ENCODE measurements at places on chromosomes 5 and 9.

DNA sequence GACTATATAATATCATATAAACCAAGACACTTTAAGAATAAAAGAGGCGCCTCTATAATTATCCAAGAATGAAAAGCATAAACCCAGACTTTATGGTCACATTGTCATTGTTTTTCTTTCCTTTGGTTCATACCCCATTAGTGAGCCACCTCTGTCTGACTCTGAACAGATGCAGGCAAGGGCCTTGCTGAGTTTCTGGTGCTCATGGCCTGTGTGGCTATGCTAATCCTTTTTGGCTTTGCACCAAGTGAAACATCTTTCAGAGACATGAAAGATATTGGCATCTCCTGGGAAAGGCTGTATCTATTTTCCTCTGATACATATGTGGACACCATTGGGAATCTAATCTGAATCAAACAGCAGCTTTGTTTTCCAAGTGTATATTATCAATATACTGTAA is 222.5 kb downstream of the CHSY3 start:
- no peak for DNase-seq

DNA sequence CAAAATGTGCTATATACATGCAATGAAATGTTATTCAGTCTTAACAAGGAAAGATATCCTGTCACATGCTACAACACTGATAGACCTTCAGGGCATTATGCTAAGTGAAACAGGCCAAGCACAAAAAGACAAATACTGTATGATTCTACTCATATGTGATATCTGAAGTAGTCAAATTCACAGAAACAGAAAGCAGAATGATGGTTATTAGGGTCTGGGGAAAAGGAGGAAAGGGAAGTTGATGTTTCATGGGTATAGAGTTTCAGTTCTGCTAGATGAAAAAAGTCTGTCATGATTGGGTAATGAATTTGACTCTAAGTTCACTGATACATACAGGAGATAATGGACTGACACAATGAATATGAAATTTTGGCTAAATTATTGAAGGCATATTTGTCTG is 11.2 kb upstream of the RIC1 start:
- DNase-seq, result no peak

DNA sequence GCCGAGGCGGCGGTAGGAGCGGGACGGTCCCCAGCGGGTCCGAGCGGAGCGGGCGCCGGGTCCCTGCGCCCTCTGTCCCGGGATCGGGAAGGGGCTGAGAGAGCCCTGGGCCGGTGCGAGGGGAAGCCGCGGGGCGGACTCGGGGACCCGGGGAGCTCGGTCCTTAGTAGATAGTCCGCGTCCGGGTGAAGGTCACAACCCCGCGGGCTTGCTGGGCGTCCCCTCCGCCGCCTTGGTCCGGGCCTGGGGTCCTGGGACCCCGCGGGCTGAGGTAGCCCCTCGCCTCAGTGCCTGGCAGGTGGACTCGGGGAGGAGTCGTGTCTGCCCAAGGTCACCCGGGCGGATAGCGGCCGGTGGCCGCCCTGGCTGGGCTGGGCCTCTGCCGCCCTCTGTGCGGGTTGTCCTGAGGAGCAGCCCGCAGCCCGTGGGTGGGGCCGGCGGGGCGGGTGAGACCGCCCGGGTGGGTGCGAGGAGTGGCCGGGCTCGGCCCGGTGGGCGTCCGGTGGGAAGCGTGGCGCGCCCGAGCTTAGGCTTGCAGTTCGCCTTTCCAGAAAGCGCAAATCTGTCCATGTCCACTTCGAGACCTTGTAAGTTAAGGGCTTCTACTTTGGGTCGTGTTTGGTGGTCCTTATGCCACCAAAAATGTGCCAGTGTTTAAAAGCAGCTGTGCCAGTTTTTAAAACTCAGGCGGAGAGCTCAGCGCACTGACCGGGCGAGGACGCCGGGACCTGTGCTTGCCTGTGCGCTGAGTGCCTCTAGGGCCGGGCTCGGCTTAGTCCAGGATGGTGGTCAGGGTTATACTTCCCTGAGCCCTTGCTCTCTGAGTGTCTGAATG is 554 bp downstream of the SDHA start:
- DNase-seq, result peak; percentile 53

DNA sequence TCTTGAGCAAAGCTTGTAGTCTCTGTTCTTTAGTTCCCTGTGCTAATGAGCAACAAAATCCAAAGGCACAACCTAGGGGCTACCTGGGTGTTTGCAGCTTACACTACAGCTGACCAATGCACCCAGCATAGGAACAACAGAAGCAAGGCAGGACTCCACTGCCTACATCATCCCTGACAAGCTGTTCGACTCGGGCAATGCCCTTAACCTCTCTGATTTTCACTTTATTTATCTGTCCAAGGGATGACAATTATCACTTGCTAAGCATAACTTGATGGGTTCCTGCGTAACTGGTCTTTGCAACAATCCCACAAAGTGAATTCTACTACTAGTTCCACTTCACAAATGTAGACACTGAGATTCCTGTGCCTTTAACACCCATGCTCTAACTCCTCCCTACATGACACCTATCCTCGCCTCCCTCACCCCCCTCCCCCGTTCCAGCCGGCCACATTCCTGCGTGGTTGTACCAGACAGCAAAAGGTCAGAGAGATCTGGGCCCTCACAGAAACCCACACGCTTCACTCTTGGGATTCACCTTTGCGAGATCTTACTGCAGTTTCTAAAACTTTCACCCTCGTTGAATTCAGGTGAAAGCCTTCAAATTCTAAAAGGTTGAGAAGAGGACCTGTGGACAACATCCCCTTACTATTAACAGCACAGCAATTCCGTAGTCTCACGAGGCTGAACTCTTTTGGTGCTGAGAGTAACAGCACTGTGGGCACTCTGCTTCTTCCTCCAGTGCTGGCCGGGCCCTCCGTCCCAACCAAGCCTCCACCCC is 995 bp downstream of the IPPK start:
- peak; percentile 67 for DNase-seq

DNA sequence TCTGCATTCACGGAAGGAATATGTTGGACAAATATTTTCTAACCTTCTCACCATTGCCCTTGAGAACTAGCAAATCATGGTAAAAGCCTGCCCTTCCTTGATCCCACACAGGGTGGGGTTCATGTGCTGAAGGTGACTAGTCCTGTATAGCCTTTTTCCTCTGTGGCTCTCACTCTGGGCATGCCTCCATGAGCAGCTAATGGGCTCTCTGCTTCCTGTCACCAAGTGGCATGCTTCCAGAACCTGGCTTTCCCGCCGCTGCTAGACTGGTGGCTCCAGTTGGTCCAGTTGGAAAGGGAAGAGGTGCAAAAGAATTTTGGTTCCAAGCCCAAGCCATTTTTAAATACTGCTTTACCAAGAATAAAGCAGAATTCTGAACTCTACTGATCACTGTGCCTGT is 35.5 kb downstream of the FBXO10 start:
- DNase-seq, result no peak

GRCh38 chr5:155833287-155833686 is 493.7 kb upstream of the SGCD start:
- DNase-seq, result no peak

GRCh38 chr9:121122246-121123032 is 47.7 kb downstream of the CNTRL start:
- peak; percentile 34 for DNase-seq

DNA sequence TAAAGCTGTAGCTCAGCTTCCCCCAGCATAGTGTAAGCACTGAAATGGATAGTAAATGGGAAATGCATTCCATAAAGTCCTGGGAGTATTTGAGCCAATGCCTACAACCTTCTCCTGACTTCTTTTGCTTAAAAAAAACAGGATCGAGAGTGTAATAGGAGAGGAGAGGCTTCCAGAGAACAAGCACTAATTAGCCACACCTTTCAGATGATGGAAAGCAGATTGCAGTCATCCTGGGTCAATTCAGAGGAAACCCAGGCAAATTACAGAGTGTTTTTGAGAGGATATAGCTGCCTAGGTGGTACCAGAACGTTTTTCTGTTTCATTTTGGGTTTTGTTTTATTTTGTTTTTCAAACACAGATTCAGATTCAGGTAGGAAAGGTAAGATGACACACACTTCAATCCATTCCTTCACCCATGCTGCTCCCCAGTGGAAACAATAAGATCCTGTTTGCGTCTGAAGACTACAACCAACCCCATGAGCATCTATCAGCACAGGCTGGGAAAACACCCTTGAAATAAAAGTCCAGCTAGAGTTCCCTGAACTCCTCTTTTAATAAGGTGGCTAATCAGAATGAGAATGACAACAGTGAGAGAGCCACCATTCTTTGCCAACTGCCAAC is 95.6 kb downstream of the RFK start:
- no peak for DNase-seq

DNA sequence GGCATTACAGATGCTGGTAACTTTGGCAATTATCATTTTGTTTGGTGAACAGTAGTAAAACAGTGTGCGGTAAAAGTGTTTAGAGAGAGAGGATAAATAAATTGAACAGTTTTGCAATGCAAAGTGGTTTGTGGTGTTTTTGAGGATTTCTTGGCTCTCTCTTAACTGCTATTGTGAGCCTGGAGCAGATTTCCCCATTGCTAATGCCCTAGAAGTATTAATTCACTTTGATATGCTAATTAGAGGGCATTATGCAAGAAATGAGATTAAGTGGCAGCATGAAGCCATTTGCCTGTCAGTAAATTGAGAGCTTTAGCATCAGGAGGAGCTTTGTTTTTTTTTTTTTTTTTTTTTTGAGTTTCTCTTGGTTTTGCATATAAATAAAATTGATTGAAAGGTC is 8.2 kb downstream of the PBX3 start:
- DNase-seq, result no peak

- DNase-seq, result no peak
These were observed 76.9 kb downstream of the LIX1 start for GRCh38 chr5:97065475-97065874.

- no peak for DNase-seq
These were observed 240.8 kb downstream of the FSTL4 start for GRCh38 chr5:133371371-133372155.

DNA sequence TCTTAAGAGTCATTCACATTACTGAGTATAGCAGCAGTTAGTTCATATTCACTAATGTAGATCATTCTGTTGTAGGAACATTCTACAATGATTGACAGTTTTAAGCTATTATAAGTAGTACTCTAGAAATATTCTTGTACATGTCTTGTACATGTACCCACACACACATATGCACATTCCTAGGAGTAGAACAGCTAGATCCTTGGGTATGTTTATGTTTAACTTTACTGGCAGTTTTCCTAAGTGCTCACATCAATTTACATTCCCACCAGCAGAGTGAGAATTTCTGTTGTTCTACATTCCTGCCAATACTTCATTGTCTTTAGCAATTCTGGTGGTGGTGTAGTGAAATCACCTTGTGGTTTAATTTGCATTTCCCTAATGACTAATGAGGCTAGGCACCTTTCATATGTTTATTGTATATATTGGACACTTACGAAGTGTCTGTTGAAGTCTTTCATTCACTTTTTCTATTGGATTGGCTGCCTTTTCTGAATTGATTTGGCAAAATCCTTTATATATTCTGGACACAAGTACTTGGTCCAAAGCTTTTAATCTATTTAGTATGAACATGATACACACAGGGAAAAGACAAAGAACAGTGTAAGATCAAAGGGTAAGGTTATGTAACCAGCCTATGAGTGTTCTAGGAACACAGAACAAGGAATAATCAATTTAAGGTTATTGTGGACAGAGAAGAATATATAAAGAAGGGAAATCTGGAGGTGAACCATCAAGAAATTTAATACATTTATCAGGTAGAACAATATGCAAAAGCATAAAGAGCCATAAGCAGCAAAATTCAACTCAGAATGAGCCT is 95.6 kb downstream of the MLLT3 start:
- no peak for DNase-seq

DNA sequence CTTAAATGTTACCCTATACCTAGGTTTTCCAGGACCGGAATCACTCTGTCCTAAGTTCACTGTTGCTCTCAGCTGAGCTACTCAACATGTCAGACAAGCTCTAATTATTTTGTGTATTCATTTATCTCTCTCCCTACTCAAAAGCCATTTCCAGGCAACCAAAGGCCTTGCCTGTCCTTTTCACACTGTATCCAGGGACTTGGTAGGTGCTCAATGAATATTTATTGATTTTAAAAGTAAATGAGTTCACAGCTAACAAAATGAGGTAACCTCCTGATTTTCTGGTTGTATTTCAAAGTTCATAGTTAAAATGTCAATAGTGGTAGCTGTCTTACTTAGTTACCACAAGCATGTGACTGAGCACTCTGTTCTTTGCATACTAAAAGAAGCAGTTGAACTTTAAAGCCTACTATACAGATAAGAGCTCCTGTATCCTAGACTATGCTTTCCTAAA is 522.2 kb downstream of the ACTL7B start:
- DNase-seq, result no peak

DNA sequence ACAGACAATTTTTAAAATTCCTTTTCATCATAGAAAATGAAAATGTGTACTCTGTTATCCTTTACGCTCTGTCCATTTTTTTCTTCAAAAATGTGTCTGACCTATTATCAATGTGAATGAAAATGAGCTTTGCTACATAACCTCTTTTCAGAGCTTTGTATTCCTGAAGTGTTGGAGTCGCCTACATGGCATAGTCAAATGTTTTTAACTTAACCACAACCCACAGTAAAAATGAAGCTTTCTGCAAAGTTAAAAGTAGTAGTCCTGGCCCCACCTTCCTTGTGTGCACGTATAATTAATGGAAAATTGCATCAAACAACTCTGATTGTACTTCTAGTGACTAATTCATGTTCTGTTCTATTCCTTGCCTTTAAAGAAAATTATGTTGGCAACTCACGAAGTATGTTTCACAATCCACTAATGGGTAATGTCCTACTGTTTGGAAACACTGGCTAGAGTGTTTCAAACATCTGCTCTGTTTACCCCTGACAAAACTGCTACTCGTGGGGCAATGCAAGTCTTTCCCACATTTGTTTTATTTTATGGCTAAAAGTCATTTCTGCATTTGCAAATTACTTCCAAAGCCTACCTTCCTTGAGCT is 18.6 kb upstream of the PSAT1 start:
- DNase-seq, result no peak

DNA sequence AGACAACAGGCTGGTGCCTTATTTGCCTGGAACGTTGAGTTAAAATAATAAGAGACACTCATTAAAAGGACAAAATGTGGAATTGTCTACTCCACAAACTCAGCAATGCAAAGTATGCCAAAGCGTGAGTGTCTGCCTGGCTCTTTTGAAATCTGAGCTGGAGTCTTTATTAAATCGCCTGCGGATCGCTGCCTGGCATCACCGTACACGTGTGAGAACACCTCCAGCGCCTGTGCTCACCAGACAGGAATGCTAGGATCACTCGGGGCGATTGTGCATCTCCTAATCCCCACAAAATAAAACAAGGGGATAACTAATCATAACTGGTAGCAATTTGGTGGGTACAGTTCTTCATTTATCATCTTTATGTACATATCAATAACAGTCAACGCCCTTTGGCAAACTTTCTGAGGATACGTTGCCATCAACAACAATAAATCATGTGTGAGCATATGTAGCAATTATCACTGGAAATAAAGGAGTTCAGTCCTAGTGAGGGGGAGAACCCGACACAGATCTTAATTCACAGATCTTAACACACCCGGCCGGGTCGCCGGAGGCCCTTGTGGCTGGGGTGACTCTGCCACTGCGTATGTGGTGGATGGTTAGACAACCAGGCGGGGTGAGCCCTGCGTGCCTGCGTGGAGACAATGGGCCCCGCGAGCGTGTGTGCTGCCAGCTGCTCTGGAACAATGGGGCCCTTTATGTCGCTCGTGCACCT is 284.9 kb upstream of the IRX1 start:
- no peak for DNase-seq
